Mesenchymal stem cell (in vitro differentiated cells and primary cell): ENCODE measurements at places on chromosomes 12 and 14.
A peak's percentile ranks its signal among the peaks of the same experiment; 100 is the strongest.

DNA sequence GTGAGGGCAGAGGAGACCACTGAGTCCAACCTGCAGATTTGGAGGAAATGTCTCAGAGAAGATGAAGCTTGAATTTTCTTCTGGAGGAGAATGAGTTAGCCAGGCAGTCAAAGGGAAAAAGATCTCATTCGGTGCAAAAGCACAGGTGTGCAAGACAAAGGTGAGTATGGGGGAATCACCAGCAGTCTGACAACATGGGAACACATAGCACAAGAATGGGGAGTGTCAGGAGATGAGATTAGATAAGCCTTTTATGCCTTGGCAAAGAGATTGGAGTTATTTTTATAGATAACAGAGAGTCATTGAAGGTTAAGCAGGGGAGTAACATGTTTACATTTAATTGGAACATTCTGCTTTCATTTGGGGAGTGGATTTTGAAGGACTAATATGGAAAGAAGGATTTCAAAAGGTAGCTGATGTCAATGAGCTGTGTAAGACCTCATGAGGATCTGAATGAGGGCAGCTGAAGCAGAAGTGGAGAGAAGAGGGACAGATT is 171.3 kb upstream of the NTF3 start:
- no peak for DNase-seq

GRCh38 chr12:13061377-13061776 is 17.2 kb downstream of the FAM234B start:
- no peak for DNase-seq

DNA sequence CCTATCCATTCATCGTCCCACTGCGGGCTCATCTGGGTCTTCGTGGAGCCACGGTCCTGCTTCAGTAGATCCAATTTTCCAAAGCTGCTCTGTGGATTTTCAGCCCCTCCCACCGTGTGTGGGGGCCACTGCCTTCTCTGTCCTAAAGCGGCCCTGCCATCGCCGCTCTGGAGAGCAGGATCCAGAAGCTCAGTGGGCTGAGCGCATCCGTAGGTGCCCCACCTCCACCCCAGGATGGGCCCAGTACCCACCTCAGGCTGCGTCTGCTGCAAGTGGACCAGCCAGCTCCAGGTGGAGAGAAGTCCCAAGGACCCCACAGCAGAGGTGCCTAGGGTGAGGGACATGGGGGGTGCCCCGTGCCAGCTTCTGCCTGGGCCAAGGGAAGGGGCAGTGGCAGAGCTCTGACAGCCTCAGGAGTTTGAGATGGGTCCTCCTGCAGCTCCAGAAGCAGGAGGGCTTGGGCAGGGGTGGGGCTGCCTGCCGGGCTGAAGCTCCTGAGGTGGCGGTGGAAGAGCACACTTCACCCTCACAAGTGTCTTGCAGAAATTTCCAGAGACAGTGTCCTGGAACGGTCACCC is 148.1 kb upstream of the C14orf180 start:
- DNase-seq, result no peak

DNA sequence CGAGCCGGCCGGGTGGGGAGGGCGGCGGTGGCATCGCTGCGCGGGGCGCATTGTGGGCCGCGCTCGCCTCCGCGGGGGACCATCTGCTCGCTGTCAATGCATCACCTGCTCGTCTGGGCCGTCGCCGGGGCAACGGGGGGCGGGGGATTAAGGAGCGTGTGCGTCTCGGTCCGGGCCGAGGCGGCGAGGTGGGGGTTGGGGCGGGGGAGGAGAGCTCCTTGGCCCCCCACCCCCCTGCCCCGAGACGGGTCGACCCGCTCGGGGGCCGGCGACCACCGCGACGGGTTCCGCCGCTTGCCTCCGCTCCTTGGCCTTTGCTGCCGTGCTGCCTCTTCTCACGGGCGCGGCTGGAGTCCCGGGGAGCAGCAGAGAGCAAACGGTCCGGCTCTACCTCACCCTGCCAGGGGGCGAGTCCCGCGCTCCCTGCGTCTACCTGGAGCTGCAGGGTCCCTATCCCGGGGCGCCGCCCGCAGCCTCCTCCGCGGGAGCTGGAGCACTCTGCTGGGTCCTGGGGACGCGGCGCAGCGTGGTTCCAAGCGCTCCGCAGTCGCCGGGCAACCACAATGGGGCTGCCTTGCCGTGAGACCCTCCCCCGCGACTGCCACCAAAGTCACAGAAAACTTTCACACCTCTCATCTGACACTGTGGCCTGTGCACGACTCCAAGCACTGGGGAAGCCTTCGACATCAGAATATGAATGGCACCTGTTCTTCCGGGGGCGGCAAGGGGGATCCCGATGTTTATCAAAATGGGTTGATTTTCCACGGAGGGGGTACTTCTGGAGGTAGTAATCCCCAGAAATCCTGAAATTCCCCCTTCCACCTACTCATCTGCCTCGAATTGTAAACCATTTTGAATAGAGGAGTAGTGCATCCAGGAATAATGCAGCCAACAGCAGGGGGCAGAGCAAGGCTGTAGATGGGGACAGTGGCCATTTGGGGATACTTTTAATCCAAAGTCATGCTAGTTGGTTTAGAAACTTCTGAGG is at the start of gene C12orf42:
Gene C12orf42 (minus strand): TSS at position 500 of the 988 bp plus-strand sequence. CDS start 17,542 bp downstream, outside the sequence.
- peak; percentile 11 for DNase-seq

DNA sequence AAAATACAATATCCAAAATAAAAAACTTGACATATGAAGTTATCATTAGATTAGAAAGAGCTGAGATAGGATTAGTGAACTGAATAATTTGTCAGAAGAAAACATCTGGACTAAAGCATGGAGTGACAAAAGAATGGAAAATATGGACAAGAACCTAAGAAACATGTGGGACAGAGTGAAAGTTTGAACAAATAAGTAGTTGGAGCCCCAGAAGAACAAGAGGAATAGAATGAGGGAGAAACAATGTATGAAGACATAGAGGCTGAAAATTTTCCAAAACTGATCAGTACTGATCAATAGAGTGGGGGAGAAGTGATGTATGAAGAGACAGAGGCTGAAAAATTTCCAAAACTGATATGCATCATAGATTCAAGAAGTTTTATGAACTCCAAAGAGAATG is 170.6 kb upstream of the CRY1 start:
- DNase-seq, result no peak

GRCh38 chr12:108821407-108822397 is 35.7 kb downstream of the SSH1 start:
- DNase-seq, result peak; percentile 72

DNA sequence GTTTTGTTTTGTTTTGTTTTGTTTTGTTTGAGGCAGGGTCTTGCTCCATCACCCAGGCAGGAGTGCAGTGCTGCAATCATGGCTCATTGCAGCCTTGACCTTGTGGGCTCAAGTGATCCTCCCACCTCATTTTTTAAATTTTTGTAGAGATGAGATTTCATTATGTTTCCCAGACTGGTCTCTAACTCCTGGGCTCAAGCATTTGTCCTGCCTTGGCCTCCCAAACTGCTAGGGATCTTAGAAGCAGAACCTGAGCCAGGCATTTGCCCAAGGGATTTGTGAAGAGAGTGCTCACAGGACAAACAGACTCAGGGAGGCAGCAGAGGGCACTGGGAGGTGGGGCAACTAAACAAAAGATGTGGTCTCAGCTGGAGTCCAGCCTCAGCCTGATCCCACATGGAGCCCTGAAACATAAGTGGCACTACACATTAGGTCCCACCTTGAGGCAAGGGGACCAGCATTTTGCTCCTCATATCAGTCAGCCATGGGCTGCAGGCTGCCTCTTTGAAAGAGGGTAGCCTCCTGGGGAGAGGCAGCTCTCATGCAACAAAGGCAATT is 86.2 kb upstream of the CMKLR1 start:
- no peak for DNase-seq

GRCh38 chr14:74867673-74868072 is 8.3 kb downstream of the PROX2 start:
- no peak for DNase-seq

GRCh38 chr14:96617635-96618034 is 115.5 kb downstream of the PAPOLA start:
- DNase-seq, result no peak

- no peak for DNase-seq
Observed at GRCh38 chr14:30002859-30003258, 75.2 kb upstream of the PRKD1 start.

- DNase-seq, result peak; percentile 46
Observed at GRCh38 chr14:103546652-103547454, 15.6 kb downstream of the BAG5 start.

GRCh38 chr12:40723001-40723400 is 30.8 kb downstream of the CNTN1 start:
- no peak for DNase-seq

- DNase-seq, result no peak
Observed at GRCh38 chr14:36659822-36660735, 1.6 kb upstream of the PAX9 start.

GRCh38 chr12:25372969-25373817 is 122.5 kb upstream of the KRAS start:
- DNase-seq, result no peak

DNA sequence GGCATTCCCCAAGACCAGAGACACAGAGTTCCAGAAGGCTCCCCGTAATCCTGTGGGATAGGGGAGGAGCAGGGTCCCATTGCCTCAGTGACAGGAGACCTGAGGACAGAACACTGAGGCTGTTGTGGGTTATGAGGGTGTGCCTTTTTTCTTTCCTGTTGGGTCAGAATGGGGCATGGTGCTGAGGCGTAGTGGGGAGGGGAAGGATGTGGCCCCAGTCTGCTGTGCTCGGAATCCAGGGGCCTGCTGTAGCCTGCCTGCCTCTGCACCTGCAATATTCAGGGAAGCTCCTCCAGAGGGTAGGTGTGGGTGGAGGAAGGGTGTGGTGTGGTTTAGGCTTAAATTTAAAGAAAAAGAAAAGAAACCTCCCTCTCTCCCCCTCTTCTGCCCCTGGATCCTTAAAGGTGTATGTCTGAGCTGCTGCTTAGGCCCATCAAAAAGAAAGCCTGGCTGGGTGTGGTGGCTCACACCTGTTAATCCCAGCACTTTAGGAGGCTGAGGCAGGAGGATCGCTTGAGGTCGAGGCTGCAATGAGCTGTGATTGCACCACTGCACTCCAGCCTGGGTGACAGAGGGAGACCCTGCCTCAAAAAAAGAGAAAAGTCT is 18.7 kb downstream of the PLEKHG3 start:
- DNase-seq, result no peak

- no peak for DNase-seq
Observed at GRCh38 chr12:4383304-4383865, 3.9 kb upstream of the FGF23 start.

DNA sequence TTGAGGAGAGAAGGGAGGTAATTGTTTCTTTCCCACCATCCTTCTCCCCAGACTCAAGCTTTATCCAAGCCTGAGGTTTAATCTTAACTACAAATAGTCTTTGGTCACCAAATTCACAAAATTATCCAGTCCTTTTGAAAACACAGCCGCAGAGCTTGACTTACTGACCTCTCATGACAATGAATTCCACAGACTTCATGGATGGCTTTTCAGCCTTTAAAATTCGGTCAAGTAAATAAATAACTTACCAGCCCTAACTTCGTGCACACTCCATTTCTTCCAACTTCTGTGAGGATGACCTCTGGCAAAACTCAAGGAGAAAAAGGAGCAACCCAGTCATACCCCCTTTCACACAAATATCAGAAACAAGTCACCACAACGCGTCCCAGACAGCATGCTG is 137.0 kb upstream of the CDKN3 start:
- no peak for DNase-seq

DNA sequence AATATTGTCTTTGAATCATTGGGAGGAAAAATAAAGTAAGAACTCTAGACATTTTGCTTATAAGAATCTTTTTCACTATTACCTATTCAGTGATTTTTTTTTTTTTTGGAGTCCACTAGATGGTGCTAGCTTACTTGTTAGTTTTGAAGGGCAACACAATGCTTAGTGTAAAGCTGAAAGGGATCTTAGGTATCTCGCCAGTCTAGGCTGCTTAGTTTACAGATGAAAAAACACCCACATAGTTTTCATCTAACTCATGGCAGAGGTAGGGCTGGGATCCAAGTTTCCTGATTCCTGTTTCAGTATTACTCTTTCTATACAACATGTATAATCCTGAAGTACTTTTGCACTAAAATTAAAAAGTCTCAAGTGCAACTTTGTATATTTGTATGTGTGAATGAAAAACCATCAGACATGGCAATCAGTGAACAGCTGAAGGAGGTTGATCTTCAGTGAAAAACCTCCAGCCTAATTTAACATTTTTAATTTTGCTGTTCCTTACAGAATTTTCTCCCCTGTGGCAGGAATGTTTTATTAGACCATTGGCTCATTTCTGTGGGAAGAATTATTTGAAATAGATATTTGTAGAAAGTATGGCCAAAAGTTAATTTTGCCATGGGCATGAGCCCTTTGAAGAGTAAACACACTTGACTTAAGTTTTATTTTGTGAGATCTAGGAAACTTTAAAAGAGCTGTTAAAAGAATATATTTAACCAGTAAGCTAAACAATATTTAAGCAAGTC is 40.7 kb downstream of the LRRIQ1 start:
- DNase-seq, result peak; percentile 78

- DNase-seq, result no peak
Observed at GRCh38 chr12:59036347-59036746, 116.0 kb upstream of the LRIG3 start.

DNA sequence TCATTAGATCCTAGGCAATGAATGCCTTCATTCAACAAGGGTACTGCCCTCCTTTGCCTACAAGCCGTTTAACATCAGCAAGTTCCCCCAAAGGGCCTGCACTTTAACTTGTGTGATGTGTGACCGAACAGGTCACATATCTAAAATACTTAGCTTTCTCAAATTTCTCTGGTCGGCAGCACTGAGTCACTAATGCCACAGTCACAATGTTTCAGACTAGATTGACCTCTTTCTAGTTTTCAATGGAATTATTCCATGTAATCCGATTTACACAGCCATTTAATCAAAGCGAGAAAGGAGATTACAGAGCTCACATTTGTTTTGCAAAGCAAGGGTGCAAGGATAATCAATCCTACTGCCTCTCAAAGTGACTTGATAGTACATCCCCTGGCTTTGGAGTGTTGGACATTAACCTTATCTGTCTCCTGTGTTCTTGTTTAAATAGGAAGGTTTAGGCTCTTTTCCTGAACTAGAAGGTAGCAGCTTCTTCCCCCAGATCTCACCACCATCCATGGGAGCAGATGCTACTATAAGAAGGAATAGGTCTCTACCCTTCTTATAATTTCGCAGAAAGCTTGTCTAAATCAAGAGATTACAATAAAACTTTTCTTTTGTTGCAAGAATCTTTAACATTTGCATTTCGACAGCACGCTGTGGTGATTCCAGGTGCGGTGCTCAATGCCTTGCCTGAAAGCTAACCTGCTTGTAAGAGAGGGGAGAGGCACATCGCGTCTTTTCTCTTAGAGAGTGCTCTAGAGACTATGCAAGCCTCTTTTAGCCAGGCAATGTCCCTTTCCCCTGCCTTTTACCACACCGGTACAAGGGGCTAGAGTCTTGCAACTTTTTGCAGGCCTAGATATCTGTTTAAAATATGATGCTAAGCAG is 1.8 kb downstream of the KITLG start:
- no peak for DNase-seq
